Coronary artery (tissue), 2 donors: ENCODE measurements at places on chromosomes 7 and 10.

DNA sequence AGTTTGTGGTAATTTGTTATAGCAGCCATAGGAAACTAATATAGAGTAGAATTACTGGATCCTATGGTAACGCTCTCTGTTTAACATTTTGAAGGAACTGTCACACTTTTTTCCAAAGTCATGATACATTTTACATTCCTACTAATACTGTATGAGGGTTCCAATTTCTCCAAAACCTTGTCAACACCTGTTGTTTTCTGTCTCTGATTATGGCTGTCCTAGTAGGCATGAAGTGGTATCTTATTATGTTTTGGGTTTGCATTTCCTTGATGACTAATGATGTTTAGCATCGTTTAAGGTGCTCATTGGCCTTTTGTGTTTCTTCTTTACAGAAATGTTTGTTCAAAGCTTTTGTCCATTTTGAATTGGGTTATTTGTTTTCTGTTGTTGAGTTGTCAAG, 69.6 kb downstream of the VPS50 start:
- DNase-seq: no peak

GRCh38 chr7:68148440-68148839, 1151.8 kb downstream of the TYW1 start:
- no peak for DNase-seq

GRCh38 chr10:28298951-28299350, 3.9 kb downstream of the MPP7 start:
- DNase-seq: no peak

DNA sequence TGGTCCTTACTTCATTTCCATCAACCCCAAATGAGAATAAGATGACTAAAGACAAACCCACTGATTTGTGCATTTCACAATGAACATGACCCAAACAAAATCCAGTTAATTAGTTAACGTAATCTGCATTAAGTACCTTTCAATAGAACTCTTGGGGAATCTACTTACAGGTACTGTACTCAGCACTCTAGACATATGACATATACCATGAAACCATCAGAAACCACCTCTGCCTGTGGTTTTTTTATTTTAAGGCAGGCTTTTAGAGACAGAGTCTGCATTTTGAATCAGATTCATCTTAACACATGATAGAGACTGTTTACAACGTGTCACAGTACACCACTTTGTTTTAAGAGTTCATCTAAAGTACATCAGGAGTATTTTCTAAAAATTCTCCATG, 168.4 kb downstream of the BTAF1 start:
- DNase-seq: no peak

- DNase-seq: no peak
Measured at GRCh38 chr7:122166740-122167139, 22.7 kb upstream of the AASS start.

DNA sequence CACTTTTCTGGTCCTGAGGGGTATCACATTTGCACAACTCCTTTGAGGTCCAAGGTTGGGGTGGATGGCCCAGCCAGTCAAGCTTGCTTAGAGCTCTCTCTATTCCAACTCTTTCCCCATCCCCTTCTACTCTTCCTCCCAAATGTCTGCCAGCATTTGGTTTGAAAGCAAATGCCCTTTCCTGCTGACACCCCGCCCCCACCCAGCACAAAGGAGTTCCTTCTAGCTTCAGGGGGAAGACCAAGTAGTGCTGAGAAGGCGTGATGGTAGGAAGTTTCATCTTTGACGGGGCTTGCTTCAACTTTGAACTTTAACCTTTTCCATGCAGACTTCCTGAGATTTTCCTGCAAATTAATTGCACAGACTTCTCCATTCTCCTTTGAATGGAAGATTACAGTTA, 137.5 kb upstream of the TCF7L2 start:
- DNase-seq: no peak

DNA sequence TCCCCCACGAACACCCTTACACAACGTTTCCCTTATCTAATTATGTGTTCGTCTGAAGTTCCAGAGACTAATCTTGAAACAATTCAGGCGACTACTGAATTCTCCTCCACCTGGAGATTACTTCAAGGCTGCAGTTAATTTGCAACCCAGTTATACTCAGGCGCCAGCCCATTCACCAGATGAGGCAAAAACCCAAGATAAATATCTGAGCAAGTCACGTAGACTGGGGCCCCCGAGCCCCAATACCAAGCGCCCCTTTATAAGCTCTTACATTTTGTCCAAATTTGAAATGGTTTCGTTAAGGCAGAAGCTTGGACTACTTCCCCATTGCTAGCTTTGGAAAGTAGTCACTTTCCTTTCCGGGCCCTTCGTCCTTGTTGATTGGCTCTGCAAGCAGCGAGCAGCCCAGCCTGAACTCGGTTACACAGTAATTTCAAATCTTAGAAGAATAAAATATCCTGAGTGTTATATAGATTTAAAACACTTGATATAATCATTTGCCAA, 1.2 kb downstream of the TPK1 start:
- DNase-seq: no peak

DNA sequence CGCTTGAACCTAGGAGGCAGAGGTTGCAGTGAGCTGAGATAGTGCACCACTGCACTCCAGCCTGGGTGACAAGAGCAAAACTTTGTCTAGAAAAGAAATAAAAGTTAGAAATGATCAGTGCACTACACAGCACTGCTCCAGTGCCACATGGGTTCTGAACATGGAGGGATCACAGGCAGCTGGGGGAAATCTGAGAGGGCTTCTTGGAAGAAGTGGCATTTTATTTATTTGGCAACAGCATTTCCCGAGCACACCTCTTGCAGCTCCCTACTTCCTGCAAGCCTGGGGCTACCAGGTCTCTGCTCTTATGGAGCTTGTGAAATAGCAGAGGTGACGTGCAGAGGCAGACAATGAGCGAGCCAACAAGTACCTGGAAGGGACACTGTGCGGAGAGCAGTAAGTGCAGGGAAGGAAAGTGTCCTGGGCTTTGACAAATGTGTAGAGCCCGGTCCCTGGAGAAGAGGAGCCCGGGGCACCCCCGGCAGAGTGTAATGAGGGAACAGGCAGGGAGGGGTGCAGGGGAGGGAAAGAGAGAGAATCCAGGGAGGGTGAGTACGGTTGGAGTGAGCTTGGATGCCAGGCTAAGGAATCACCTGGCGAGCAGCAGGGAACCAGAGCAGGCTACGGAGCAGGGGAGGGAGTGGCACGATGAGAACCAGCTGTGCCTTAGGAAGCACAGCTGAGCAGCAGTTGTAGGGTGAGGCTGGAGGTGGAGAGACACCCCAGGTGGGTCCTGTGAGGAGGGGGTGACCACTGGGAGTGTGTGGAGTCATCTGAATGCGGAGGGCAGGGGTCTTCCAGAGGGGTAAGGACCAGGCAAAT, 104.6 kb upstream of the CTBP2 start:
- DNase-seq: no peak

DNA sequence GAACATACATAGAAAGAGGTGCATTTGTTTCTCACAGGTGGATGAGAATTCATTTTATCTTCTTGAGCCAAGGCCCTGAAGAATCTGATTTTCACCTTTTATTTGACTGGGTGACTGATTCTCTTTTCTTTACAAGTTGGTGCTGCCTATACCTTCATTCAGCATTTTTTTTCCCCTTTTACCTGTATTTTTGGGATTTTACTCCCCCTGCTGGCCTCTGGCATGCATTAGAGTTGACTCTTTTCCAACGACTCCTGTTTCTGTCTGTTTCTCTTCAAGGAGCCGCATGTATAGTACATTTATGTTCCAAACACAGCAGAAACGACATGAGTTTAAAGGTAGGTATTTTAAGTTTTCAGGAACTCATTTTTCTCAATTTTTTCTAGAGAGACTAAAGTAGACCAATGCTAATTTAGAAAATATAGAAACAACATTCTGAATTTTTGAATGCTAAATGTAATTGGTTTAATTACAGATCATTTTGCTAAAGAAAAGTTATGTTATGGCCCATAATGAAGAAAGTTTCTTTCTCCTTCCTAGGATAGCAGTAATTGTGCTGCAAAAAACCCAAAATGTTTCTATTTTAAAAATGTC, 149.8 kb upstream of the HDAC9 start:
- DNase-seq: no peak

DNA sequence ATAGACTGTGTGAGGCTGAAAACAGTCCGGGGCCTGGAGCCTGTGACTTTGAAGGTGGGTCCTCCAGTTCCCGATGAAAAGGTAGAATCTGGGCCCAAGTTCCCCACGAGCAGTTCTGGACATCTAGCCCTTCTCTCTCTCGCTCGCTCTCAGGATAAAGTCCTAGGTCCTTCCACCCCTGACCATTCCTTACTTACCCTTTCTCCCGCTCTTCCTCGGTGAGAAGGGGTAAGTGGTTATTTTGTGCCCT, 713 bp downstream of the IMMP2L start:
- DNase-seq: no peak

DNA sequence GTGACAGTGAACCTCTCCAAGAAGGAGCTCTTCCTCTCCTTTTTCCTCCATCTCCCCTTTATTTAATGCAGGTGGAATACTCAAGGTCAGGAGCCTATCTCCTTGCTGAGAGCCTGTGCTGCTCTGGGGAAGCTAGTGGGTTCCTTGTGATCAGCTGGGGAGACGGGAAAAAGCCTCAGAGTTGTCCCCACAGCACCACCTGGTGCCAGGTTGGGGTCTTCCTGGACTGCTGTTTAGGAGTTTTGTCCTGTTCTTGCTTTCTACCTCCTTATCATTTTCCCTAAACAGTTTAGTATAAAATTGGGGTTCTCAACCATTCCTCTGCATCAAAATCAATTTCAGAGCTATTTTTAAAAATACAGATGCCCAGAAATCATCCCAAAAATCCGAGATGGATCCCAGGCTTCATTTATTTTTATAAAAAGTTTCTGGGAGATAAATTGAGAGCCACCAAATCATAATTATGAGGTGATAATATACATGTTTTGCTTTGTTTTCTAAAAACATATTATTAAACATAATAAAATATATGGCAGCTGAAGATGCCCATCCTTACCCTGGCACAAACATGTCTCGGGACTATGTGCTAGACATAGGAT, 44.3 kb downstream of the MACC1 start:
- no peak for DNase-seq

GRCh38 chr10:33263453-33263852, 71.0 kb downstream of the NRP1 start:
- no peak for DNase-seq

GRCh38 chr10:75643405-75643804, 212.0 kb downstream of the LRMDA start:
- DNase-seq: no peak

GRCh38 chr10:94200146-94200837, 162.4 kb downstream of the NOC3L start:
- DNase-seq: no peak

DNA sequence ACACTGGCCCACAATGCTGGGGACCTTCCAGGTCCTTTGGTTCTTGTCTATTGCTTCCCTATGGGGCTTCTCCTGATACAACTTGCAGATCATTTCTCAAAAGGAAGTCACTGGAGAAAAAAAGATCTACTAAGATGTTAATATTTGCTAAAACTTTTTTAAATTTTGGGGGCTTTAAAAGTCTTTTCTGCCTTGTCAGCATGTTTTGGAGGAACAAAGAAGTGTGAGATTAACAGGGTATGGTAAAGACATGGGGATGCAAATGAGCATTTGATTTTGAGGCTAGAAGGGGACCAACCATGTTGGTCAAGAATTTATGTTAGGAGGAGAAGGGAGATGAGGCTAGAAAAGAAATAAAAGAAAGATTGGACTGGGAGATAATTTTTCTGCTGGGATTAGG, 515.4 kb downstream of the HTR7 start:
- DNase-seq: no peak

DNA sequence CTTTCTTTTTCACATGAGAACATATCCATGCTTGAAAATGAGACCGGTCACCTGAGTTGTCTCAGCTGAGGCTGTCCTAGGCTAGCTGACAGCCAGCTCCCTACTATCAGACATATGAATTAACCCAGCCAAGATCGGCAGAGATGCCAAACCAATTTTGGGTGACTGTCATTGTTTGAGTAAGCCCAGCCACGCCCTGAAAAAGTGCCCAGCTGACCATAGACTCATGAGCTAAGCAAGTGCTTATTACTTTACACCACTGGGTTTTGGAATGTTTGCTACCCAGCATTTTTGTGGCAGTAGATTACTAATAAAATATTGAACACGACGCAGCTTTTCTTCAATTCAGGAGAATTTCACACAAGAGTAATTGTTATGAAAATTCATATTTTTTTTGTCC, 265.2 kb upstream of the LYZL1 start:
- DNase-seq: no peak

DNA sequence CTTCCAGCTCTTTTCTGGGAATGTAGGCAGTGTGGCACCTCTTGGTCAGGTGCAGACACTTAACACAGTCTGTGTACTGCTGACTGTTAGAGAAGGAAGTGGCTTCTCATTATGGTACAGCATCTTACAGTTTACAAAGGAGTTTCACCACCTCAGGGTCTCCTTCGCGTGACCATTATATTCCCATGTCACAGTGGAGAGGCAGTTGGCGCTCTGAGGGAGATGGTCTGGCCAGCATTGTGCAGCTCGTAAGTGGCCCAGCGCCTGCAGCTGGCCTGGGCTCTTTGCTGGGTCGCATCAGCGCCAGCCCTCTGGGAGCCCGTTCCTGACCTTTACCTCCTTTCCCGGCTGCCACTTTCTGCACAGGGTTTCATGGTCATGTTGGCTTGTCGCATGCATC, 15.4 kb downstream of the TSPAN15 start:
- DNase-seq: no peak

GRCh38 chr7:132577206-132578049, 1.2 kb upstream of the PLXNA4 start:
- DNase-seq: no peak

DNA sequence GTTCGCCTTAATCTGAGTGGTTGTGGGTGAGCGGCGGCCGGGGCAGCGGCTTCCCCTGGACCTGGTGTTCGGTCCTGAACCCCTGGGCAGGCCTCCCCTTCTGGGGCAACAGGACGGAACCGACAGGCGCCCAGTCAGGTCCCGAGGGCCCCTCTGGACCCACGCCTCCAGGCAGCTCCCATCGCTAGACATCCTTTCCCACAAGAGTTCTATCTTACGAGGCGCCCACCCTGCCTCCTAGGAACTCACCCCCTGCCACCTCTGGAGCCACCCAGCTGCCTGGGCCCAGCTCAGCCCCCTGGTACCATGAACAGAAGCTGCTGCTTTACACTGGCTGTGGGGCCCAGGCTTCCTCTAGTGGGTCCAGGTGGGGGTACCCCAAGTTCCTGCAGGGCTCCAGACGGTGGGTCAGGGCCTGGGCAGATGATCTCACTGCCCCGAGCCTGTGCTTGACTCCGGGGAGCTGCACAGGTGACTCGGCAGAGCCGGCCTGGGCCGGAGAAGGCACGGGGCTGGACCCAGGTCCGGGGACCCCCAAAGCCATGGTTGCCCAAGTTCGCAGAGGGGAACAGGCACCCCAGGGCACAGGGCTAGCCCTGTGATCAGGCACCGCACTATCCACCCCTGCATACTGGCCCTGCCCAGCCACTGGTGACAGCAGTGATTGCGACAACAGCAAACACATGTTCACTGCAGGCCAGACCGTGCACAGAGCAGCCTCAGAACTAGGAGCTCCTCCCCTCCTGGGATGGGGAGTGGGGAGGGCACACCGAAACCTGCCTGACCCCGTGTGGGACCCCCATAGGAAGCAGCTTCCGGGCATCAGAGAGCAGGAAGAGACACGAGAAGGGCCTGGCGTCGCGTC, 180.3 kb downstream of the ELFN1 start:
- DNase-seq: no peak

GRCh38 chr7:104962781-104963180, 51.2 kb upstream of the KMT2E start:
- no peak for DNase-seq

- no peak for DNase-seq
Measured at GRCh38 chr10:32939296-32940111, 18.5 kb downstream of the ITGB1 start.

GRCh38 chr7:97107192-97107800, 10.2 kb upstream of the SDHAF3 start:
- no peak for DNase-seq
